ENCODE measurements at places on chromosomes 7 and 10.

DNA sequence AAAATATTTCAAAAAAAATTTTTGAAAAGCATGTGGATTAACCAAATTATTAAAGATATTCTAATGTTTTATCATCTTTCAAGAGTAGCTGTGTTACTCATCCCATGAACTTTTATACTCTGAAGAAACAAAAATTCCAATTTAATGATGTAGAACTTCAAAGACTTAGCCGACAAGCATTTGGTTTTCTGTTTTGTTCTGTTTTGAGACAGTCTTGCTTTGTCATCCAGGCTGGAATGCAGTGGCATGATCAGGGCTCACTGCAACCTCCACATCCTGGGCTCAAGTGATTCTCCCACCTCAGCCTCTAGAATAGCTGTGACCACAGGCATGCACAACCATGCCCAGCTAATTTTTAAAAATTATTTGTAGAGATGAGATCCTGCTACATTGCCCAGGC, 17.8 kb upstream of the LCOR start:
- DNase-seq = no peak

DNA sequence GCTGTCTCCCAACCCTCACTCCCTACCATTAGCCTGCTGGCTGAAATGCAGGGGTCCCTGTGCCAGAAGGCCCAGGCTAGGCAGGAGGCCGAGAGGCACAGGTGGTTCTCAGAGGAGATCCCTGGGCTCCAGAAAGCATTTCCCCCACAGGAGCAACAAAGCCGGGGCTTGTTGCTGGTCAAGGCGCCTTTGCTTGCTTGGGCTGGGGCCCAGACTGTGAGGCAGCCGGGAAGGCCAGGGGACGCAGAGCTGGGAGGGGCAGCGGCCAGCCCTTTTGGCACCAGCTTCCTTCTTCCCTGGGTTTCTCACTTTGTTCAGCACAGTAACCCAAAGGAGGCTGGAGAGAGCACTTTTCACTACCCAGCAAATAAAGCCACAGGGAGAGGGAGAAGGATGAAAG, 48.6 kb downstream of the FBXW4 start:
- no peak for DNase-seq

- no peak for DNase-seq
Measured at GRCh38 chr10:91525896-91526712, 106.8 kb downstream of the PPP1R3C start.

GRCh38 chr7:122768827-122769226, 66.1 kb upstream of the RNF148 start:
- DNase-seq = no peak

DNA sequence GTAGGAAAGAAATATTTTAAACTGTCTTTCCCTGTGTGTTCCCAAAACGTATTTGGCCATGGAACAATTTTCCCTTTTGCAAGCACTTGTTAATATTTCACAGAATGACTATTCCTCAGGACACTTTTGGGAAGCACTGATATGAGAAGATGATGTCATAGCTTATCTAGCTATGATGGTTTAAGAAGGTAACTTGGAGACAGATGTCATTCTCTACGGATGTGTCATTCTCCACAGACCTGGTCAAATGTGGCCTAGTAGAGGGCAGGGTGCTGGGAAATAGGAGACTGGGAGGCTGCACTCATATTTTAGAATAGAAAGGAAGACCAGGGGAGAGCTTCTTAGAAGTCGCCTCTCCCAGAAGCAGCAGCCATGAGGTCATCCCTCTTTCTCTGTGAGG, 220.7 kb upstream of the GLI3 start:
- DNase-seq = no peak

DNA sequence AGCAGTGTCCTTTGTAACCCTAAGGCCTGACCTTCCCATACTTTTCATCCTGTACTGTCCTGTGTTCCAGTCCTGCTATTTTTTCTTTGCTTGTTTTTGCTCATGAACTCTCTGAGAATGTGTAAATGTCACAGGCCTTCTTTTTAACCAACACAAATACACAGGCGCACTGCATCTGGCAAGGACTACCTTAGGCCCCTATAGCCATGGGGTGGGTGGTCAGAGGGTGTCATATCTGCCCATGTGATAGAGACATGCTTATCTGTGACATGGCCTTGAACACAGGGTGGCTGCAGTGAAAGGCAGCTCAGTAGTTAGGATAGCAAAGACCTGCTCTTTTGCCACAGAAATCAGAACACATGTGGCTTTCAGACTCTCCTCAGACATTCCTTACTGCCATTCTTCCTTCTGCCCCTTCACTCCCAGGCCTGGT, 3.9 kb upstream of the MBL2 start:
- no peak for DNase-seq

- no peak for DNase-seq
Measured at GRCh38 chr10:8049865-8050555, 4.5 kb upstream of the GATA3 start.

DNA sequence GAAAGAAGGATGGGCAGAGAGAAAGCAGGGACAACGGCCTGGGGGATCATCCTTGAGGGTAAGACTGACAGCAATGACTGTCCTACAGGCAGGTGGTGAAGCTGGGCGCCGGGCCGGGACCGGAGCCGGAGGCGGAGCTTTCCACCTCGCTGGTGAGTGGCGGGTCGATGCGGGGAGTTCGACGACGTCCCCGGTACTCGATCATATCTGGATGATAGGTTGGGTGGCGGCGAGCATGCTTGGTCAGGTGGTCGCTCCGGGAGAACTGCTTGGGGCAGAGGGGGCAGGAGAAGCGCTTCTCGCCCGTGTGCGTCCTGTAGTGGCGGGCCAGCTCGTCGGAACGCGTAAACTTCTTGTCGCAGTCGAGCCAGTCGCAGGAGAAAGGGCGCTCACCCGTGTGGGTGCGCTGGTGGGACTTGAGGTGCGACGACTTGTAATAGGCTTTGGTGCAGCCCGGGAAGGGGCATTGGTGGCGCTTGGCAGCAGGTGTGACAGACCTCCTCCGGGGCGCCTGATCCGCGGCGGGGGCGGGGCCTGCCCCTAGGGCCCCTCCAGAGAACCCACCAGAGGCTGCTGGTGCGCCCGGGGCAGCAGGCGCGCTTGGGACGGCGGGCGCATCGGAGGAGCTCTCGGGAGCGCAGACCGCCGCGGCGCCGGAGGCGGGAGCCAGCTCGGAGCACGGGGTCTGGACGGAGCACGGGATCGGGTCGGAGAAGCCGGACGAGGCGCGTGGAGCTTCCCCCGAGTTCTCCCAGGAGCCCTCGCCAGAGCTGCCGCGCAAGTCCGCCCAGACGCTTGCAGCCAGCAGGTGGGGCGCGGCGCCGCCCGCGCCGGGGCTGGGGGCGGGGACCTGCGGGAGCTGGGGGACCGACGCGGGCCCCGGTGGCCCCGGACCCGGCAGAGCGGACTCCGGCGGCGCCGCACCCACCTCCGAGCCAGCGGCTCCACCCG, 752 bp downstream of the KLF14 start:
- DNase-seq = no peak

DNA sequence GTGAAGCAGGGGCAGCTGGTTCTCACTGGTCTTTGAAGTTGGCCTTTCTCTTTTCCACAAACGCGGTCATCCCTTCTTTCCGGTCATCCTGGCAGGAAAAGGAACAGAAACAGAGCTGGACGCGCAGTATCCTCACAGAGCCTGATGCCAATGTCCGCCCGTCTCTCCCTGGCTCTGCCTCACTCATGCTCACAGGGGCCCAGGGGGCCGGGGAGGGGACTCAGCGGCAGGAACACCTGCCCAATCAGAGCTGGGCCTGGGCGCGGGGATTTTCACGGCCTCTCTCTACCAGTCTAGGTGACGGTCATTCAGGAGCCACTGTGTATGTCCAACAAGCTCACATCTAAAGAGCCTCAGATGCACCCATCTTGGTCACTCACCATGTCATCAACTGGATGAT, 5.0 kb upstream of the FUOM start:
- no peak for DNase-seq

DNA sequence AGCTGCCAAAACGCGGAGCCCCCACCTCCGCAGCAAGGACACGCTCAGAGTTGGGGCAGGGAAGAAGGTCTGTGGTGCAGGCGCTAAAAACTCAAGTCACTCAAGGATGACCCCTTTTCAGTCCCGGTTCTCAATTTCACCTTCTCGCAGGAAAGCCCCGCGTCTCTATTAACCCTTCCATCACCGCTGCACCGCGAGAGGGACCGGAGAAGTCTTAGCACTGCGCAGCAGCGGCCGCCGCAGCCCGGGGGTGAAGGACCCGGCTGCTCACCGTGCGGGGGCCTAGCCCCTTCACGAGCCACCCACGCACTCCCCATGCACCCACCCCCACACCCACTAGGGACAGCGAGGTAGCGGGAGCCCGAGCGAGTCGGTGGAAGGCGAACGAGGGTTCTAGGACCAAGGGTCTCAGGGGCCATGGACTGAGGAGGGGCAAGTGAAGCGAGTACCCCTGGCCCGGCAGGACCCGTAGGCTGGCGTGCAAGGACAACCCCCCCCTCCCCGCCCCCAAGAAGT, 162.9 kb downstream of the SH3PXD2A start:
- DNase-seq = no peak

DNA sequence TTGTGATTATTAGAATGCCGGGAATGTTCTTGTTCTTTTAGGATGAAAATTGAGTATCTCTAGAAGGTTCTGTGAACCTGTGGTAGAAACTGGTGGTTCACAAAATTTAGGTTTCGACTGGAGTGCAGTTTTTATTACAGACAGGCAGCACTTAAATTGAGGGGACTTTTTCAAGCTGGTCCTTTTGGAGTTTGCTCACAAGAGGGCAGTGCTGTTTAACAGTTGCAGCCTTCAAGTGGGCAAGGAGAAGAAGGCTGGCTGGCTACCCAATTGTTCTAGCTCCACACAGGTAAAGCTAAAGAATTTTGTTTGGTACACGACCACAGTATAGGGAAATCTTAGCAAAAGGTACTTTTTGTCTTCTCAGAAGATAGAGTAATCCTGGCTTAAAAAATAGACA, 233.6 kb downstream of the SNX13 start:
- DNase-seq = peak; percentile 9

GRCh38 chr7:509426-510130, 10.1 kb downstream of the PDGFA start:
- no peak for DNase-seq

DNA sequence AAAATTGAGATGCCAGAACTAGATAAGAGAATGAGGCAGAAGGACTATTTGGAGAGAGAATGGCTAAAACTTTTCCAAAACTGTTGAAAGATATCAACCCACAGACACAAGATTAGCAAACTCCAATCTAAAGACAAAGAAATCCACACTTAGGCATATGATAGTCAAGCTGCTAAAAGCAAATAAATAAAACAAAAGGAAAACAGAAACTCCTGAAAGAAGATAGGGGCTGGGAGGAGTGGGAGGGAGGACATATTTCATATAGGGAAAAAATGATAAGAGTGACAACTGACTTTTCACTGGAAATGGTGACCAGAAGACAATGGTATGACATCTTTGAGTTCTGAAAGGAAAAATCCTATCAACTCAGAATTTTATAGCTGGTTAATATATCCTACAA, 105.4 kb upstream of the ADO start:
- no peak for DNase-seq

- no peak for DNase-seq
Measured at GRCh38 chr7:47488969-47489342, 93.0 kb downstream of the TNS3 start.

DNA sequence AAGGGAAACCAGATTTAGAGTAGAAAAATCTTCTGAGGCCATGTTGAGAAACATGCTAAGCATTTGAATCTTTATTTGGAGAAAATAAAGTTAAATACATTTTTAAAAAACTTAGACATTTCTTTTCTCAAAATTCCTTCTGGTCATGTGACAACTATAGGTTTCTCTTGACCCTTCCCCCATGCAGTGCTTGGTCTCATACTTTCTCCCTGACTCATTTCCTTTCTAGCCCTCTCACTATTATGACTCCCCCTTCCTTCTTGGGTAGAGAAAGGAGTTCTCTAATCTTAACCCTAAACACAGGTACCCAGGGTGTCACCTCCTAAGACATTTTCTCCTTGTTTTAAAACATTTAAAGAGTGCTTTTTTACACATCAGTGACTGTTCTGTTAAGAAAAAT, 179.5 kb upstream of the TMEM106B start:
- DNase-seq = no peak

DNA sequence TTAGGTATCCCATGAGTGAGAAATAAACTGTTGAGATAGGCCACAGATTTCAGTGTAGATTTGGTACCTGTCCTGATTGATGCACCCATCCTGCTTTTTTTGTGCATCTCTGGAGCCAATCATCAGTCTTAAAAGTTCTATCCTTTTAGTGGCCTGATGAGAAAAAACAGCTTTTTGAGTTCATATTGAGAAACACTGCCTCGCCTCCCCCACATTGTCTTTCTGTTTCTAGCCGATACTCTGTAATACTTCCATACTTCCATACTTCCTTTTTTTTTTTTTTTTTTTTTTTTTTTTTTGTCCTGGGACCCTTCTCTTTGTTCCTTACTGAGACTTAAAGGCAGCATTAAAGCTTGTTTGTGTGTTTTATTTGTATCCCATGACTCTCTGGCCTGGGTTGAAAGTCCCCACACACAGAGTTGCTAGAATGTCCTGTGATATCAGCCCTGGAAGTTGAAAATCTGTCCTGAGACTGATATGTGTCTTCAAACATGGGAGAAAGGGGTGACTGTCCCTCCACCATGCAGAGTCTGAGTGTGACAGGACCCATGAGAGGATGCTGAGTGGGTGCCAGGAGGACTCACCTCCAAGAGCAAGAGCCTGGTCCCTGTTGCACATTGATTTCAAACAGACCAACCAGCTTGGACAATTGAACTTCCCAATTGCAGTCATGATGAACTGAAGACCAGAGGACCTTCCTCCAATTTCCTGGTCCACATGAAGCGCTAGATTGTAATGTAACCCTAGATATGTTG, 5.7 kb downstream of the ZNF22 start:
- no peak for DNase-seq

DNA sequence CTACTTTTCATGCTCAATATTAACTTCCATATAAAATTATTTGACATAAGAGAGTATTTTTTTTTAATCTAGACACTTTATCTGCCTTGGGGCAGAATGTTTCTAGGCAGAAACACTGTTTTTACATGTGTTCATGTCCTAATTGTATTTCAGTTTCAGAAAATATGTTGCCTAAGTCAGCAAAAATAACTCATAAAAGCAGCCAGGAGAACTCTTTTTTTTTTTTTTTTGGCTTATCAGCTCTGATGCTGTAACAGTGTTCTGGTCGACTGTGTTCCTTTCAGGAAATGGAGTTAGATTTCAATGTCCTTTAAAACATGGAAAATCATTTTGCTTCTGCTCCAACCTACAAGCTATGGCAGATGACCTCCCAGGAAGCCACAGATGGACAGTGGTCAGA, 63.2 kb upstream of the OPALIN start:
- DNase-seq = no peak

DNA sequence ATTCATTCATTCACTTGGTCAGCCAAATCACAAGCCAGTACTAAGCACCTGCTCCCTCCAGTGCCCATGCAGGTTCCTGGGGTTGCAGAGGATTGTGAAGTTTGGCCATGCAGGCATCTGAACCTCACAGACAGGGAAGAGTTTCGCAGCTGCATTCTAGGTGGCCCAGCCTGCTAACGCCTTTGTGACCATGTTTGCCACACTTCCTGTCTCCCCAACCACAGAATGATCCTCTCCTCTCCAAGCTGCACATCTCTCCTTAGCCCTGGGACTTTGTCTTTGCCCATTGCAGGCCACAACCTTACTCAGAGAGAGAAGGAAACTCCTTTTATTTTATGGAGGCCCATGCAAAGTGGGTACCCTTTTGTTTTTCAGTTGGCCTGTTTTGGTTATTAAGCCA, 31.8 kb downstream of the EPDR1 start:
- no peak for DNase-seq
